ENCODE measurements at places on chromosomes 16 and 17. TPM values are rescaled to one million over a fixed set of nuclear protein-coding genes. Genes with fewer than 3 reads are reported as not detected.

Gene SGCA
- total RNA-seq: not detected

Gene WFDC1
- total RNA-seq: not detected

Gene KCNH6
- total RNA-seq: not detected

Gene AGRP
- not detected for total RNA-seq

Gene CLEC19A
- total RNA-seq: not detected

Gene CMTM2
- 1.00 TPM for total RNA-seq

Gene C17orf50
- total RNA-seq: not detected

Gene WFIKKN1
- 0.77 TPM for total RNA-seq

Gene POLG2
- total RNA-seq: 34.3 TPM

Gene PLD6
- total RNA-seq: 6.6 TPM

Gene TMEM235
- total RNA-seq: not detected

Gene MAF
- 46.2 TPM for total RNA-seq

Gene NPIPA2
- 5.8 TPM for total RNA-seq

Gene FGF11
- 5.6 TPM for total RNA-seq

Gene CAPNS2
- total RNA-seq: 0.27 TPM

Measured in T-helper 2 cell treated with Interferon-gamma antibody and Interleukin-4, amounts not matched to agents 100 ng/mL and 5 ng/mL, for 36 hours (primary cell).